ENCODE measurements at places on chromosomes 1 and 21.

DNA sequence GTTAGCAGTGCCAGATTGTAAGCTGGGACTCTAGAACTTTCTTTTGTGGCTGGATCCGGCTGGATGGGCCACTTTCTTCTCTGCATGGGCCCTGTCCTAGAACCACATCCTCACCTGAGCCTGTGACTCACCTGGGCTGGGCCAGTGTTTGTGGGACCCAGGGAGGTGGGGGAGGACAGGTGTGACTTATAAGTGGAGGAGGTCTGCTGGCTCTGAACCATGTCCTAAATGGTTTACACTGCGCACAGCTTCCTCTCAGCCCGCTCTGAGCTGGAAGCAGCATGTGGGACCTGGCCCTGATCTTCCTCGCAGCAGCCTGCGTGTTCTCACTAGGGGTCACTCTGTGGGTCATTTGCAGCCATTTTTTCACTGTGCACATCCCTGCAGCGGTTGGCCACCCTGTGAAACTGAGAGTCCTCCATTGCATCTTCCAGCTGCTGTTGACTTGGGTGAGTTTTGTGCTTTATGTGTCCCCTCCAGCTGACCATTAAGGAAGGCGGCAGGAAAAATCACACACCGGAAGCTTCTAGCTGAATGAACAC lies at the start of gene AADACL3:
Gene AADACL3 (plus strand): TSS at position 215 of the 542 bp plus-strand sequence. CDS start 67 bp downstream, at position 282.
- DNase-seq: no peak

DNA sequence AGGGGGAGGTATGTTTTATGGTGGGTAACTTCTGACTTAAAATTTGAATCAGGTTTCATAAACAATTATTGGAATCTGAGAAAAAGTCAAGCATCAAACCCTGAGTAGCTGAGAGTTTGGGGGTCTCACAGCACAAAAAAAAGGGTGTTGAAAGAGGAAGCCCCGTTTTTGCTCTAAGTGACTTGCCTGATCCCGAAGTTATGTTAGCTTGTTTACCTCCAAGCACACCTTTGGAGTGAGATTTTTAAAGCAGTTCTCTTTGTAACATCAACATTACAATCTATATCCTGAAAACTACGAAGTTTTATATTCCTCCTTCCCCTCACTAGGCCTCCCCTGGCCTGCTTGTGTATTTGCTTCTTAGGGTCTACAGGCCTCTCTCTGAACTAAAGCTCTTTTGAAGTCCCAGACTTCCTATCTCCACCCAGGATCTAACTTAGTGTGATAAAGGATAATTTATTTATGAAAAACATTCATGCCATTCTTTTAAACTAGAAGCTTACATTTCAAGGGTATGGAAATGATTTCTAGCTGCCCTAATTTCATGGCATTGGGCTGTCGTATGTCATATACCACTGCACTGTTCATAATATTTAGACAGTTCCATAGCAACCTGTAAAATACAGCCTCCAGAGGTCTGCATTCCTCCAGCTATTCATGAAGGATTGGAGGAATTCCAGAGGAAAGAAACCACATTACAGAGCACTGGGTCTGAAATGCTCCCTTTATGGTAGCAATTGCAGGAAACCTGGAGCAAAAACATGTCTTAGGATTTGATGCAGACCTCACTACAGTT lies 36.1 kb upstream of the RGS1 start:
- DNase-seq: no peak

DNA sequence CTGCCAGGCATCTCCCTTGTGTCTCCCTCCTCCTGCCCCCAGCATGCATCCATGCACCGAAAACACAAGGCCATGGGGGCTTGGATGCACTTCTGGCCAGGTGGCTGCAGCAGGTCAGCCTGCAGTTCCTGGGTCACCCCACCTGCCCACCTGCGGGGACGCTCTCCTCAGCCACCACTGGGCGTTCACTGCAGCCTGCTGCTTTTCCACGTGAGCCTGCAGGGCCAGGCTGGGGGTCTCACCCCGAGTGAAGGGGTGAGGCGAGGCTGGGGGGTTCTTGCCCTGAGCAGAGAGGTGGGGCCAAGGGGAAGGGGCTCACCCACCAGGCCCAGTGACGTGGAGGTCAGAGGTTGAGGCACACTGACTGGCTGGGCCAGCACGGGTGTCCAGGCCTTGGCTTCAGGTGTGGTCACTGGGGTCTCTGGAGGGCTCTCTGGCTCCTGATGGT lies 64.6 kb downstream of the WNT9A start:
- no peak for DNase-seq

- DNase-seq: no peak
These were observed 11.2 kb downstream of the CREG1 start for GRCh38 chr1:167542109-167543032.

GRCh38 chr1:94552071-94552586 lies 10.6 kb upstream of the F3 start:
- no peak for DNase-seq

GRCh38 chr1:45348609-45348965 lies 8.3 kb upstream of the MUTYH start:
- DNase-seq: no peak

All from HS-27A (cell line).